ENCODE measurements at places on chromosomes 16 and 17. TPM values are rescaled to one million over a fixed set of nuclear protein-coding genes. Genes with fewer than 3 reads are reported as not detected.

DNA sequence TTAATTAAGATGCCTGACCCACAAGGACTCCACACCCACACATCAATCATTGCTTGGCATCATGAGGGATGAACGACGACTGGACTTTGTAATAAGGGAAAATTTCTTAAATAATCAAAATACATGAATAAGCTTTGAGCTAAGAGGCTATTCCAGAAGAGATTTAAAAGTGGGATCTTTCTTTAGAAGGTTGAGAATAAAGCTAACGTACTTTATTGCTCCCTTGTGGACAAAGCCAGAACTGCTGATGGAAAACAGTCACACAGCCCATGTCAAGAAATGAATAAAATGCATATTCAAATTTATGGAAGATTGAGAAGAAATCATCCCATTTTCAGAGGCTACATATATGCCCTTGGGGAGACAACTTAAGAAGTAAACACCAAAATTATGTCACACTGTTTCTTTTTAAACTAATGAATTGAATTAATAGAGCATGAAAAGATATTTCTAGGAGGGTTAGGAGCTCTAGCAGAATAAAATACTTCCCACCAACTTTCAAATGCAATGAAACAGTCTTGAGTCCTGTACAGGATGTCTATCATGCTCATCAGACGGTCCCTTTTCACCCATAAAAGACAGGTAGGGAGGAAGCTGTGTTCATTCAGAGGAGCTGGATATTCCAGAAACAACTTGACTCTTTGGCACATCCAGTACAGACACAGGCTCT lies 60.2 kb upstream of the PHOSPHO1 start:
- no peak overlapping the region for H3K4me3 ChIP-seq
- DNase-seq = peak; percentile 45
- H3K27ac ChIP-seq = no peak overlapping the region
- H3K4me1 ChIP-seq = no peaks in the 10 kb centered on the region
- no peaks in the 10 kb centered on the region for H3K27me3 ChIP-seq

GRCh38 chr17:10021272-10021984 lies 116.4 kb upstream of the RCVRN start:
- H3K27ac ChIP-seq = peak overlapping the region; percentile 20
- DNase-seq = peak; percentile 67
- no peaks in the 10 kb centered on the region for H3K27me3 ChIP-seq
- H3K4me1 ChIP-seq = peaks cover 7% of the 10 kb centered on the region
- peaks cover 4% of the 10 kb centered on the region for H3K36me3 ChIP-seq

DNA sequence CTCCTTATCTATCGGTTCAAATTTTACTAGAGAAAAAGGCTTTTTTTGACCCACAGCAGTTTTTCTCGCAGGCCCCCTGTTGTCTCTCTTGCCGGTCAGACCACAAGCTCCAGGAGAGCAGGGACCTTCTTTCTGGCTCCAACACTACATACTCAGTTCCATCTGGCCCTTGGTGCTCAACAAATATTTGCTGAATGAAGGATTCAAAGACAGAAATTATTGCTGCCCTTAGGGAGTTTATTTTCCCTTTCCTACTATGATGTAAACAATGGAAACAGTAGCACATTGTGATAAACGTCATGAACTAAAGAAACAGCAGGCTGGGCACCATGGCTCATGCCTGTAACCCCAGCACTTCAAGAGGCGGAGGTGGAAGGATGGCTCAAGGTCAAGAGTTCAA lies 59.0 kb upstream of the ATP2A3 start:
- H3K4me1 ChIP-seq = no peaks in the 10 kb centered on the region
- H3K4me3 ChIP-seq = no peak overlapping the region
- H3K27me3 ChIP-seq = no peaks in the 10 kb centered on the region
- DNase-seq = no peak
- peaks cover 61% of the 10 kb centered on the region for H3K36me3 ChIP-seq

DNA sequence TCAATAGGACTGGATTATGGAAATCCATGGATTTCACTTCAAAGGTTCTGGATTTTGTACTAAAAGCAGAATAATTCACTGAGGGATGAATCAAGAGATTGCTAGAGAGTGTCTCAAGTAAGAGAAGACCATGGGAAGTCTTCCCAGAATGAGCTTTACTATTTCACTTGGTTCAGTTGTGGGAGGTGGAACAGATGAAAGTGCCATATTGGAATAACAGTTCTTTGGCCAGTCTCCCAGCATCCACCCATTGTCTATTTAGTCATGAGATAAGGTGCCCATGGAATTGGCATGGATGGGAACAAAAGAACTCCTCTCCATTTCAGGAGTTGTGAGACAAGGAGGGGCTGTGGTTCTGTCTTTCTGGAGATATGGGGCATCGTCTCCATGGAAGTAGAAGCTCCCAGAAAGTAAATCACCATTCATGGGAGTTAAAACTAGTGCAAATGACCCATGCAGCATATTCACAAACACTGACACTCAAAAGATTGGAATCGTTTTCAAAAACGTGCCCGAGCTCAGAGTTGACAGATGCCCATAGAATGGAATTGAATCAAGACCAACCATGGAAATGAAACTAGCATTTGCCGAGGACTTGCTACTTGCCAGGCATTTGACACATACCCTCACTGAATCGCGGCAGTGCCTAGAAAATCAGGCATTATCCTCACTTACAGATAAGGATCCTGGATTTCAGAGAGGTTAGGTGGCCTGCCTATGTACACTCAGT lies 36.2 kb upstream of the CLEC3A start:
- H3K36me3 ChIP-seq = no peaks in the 10 kb centered on the region
- DNase-seq = no peak
- H3K4me1 ChIP-seq = no peaks in the 10 kb centered on the region
- no peak overlapping the region for H3K27ac ChIP-seq

The PRKCB gene
- polyA plus RNA-seq = 19.2 TPM

GRCh38 chr17:6894206-6894528 lies 62.6 kb upstream of the TEKT1 start:
- H3K27ac ChIP-seq = no peak overlapping the region
- no peaks in the 10 kb centered on the region for H3K27me3 ChIP-seq
- no peaks in the 10 kb centered on the region for H3K36me3 ChIP-seq
- H3K4me3 ChIP-seq = no peak overlapping the region
- no peaks in the 10 kb centered on the region for H3K4me1 ChIP-seq

- no peaks in the 10 kb centered on the region for H3K27me3 ChIP-seq
- no peak overlapping the region for H3K4me3 ChIP-seq
- H3K4me1 ChIP-seq = no peaks in the 10 kb centered on the region
- H3K36me3 ChIP-seq = no peaks in the 10 kb centered on the region
- H3K27ac ChIP-seq = no peak overlapping the region
Measured at GRCh38 chr16:81061307-81061640, 15.8 kb downstream of the C16orf46 start.

DNA sequence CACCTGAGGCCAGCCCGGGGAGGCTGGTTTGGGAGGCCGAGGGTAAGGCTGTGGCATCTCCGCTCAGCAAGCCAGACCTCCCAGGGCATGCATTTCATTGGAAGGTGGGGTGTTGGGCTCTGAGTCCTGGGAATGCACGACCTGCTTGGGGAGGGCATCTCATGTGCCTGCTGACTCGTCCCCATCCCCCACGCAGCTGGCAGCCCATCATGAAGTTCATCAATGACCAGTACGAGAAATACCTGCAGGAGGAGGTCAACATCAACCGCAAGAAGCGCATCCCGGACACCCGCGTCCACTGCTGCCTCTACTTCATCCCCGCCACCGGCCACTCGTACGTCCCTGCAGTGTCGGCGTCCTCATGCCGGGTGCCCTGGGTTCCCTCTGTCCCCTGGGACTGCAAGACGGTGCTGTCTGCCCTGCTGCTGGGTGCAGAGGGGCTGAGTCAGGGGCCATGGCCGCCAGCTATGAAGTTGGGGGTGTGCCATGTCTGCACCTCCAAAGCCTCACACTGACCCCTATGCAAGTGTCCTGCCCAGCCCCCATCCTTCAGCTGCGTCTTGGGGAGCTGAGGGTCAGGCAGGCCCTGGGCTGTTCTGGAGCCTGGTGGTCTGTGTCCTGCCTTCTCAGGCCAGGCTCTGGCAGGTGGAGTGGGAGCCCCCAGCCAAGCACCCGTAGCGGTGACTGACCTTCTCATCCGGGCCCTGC lies 347.9 kb downstream of the SEC14L1 start:
- H3K4me1 ChIP-seq = peaks cover 5% of the 10 kb centered on the region
- DNase-seq = no peak
- H3K27ac ChIP-seq = no peak overlapping the region
- no peaks in the 10 kb centered on the region for H3K27me3 ChIP-seq
- H3K36me3 ChIP-seq = no peaks in the 10 kb centered on the region

DNA sequence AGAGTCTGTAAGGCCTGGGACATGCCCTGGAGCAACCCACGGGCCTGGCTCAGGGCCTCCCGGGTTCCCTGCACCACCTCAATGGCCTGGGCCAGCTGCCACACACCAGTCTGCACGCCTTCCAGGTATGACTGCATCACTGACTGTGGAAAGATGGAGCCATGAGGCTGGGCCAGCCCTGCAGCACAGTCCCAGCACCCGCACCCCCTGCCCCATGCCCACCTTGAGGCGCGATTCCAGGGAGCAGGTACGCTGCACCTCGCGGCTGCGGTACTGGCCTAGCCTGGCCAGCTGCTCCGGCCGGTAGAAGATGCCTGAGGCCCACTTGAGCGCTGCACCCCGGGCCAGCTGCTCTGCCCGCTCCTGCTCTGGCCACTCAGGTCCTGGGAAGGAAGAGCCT lies 1.1 kb downstream of the EXOC3L1 start:
- peaks cover 18% of the 10 kb centered on the region for H3K4me1 ChIP-seq
- H3K27ac ChIP-seq = no peak overlapping the region
- no peak overlapping the region for H3K4me3 ChIP-seq
- H3K27me3 ChIP-seq = no peaks in the 10 kb centered on the region
- no peak for DNase-seq

- H3K27me3 ChIP-seq = no peaks in the 10 kb centered on the region
- H3K36me3 ChIP-seq = peaks cover 2% of the 10 kb centered on the region
- H3K4me1 ChIP-seq = peaks cover 8% of the 10 kb centered on the region
- no peak for DNase-seq
- H3K4me3 ChIP-seq = no peak overlapping the region
Measured at GRCh38 chr17:19270704-19271611, 33.8 kb downstream of the EPN2 start.

The SLFN13 gene
- polyA plus RNA-seq = 5.2 TPM

DNA sequence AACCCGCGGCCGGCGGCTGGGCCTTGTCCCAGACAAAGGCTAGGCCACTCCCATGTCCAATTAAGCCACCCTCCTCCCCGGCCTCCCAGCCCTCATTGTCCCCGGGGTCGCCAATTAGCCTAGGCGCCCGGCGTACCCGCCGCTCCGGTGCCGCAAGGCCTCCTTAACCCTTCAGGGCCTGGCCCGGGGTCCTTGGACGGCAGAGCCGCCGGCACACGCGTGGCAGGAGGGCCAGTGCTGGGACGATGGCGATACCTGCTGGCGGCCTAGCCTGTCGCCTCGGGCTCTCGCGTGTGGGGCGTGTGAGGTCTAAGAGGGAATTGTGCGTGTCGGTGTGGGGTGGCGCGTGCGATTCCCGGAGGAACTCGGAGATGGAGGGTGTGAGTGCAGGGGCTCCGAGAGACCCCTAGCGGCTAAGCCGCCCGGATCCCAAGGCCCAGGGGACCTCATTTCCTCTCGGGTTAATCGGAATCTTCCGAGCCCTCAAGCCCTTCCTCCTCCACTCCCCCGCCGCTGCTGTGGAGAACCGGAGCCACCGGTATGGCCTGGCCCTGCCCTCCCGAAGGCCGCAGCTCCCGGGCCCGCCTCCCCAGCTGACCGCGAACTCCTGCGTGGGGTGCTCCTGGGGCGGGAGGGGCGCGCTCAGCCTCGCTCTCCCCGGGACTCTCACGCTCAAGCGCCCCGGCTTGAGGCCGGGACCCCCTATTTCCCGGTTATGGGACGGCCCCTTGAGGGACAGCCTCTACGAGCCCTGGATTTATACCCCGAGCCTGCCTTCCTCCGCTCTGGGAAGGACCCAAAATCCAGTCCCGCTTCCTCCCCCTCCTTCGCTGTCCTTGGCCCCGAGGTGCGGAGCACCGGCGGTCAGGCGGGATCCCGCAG lies 11.9 kb downstream of the TBX2 start:
- H3K27ac ChIP-seq = peak overlapping the region; percentile 87
- H3K27me3 ChIP-seq = no peaks in the 10 kb centered on the region
- peak; percentile 92 for DNase-seq
- H3K4me3 ChIP-seq = peak overlapping the region; percentile 56
- no peaks in the 10 kb centered on the region for H3K4me1 ChIP-seq

DNA sequence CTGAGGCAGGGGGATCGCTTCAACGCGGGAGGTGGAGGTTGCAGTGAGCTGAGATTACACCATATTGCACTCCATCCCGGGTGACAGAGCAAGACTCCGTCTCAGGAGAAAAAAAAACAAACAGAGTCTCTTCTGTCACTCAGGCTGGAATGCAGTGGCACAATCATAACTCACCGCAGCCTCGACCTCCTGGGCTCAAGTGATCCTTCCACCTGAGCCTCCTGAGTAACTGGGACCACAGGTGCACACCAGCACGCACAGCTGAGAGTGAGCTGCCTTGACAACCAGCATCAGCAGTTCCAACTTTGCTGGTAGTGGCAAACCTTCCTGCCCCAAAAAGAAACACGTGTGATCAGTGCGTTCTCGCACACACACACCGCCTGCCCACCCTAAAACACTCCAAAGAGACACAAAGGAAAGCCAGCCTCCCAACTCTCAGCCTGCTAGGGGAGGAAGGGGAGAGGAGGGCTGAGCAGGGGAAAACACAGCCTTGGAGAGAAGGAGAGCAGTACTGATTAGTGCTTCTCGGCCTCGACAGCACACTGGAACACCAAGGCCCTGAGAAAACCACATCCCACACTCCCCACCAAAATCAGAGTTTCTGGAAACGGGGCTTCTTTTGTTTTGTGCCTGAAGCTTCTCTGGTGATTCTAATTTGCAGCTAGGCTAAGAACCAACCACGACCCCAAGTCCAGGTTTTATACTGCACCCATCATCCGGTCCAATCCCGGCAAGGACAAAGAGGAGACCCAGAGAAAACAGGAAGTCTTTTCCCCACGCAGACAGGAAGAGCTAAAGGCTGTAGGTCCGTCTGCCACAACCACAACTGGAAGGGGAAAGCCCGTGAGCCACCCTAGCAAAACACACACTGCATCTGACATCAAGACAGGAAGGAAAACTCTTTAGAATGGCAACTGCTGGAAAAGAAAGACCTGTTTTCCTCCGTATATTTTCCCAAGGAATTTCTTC lies 28.8 kb downstream of the ZCCHC14 start:
- peaks cover 23% of the 10 kb centered on the region for H3K4me1 ChIP-seq
- no peaks in the 10 kb centered on the region for H3K27me3 ChIP-seq
- DNase-seq = no peak
- no peak overlapping the region for H3K4me3 ChIP-seq
- H3K36me3 ChIP-seq = peaks cover 5% of the 10 kb centered on the region
- H3K27ac ChIP-seq = peak overlapping the region; percentile 96

DNA sequence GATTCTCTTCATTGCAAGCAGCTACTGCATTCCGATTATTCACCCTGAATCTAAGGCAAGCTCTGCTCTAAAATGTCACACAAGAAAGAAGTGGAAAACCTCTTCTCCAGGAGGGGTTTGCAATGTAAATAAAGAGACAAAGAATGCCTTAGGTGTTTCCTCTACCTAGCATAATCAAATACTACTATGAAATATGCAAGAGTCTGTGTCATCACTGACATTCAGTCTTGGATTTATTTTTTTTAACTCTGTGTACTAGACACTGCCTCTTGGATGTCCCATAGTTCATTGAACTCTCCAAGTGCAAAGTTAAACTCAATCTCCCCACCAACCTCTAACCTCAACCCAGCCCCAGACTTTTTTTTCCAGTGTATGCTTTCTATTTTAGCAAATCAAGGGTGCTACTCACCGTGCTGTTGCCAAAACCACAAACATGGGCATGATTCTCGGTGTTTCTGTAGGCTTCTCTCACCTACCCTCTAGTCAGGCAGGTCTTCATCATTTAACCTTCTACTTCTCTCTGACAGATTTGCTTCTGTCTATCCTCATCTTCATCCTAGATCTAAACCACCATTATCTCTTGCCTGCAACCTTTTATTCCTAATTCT lies 329.1 kb downstream of the CDH13 start:
- H3K4me3 ChIP-seq = no peak overlapping the region
- DNase-seq = no peak
- H3K27me3 ChIP-seq = peaks cover 3% of the 10 kb centered on the region

All from lung (tissue), 17 donors.